Cortex of kidney (tissue), 1 donor: ENCODE measurements at places on chromosomes 1 and 21.

DNA sequence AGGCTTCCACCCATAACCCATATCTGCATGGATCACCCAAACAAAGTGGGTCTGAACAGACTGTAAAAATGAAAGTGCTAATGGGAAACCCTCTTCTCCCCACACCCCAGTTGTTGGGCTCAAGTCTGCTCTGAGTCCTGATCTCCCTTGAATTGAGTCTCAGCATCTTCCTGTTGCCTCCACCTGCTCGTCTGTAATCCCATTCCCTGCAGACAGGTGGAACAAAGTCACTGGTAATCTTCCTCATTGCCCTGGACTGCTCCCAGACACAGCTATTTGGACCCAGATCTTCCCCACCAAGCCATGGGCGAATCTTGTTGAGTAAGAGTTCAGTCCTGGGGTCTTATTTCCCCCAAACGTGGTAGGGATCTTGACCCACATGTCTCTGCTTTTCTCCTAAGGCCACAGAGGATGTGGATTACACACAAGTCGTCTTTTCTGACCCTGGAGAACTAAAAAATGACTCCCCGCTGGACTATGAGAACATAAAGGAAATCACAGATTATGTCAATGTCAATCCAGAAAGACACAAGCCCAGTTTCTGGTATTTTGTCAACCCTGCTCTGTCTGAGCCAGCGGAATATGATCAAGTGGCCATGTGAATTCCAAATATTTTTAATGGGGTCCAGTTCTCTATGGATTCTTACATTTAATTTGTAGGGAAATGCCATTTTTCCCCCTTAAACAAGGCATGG, 15.7 kb downstream of the AVPR1B start:
- DNase-seq, result no peak

- DNase-seq, result no peak
Observed at GRCh38 chr1:44035726-44036408, 4.6 kb upstream of the SLC6A9 start.

- DNase-seq, result no peak
Observed at GRCh38 chr1:242212401-242212800, 213.5 kb upstream of the MAP1LC3C start.

DNA sequence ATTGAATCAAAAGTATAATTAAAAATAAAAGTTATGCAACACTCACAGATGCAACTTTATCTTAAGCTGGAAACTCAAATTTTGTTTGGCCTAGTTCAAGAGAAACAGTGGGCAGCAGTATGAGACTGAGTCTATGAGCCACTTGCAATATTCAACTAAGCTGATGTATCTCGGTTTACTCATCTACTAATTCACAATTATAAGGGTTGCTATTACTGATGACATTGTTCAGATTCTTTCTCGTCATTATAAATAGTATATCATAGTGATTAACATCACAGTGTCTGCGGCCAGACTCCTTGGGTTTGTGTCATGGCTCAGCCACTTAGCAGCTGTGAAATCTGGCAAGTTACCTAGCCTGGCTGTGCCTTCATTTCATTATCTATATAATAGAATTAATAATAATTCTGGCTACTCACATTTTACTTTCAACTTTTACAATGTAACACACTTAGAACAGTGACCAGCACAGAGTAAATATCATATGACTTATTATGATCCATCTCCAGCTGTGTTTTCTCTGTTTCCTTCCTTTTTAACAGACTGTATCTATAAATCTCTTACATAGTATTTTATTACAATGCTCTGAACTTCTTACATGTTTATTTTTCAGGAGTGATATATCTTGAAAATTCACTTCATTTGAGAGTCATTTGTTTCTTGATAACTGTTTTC, 194.3 kb upstream of the RGS18 start:
- no peak for DNase-seq

DNA sequence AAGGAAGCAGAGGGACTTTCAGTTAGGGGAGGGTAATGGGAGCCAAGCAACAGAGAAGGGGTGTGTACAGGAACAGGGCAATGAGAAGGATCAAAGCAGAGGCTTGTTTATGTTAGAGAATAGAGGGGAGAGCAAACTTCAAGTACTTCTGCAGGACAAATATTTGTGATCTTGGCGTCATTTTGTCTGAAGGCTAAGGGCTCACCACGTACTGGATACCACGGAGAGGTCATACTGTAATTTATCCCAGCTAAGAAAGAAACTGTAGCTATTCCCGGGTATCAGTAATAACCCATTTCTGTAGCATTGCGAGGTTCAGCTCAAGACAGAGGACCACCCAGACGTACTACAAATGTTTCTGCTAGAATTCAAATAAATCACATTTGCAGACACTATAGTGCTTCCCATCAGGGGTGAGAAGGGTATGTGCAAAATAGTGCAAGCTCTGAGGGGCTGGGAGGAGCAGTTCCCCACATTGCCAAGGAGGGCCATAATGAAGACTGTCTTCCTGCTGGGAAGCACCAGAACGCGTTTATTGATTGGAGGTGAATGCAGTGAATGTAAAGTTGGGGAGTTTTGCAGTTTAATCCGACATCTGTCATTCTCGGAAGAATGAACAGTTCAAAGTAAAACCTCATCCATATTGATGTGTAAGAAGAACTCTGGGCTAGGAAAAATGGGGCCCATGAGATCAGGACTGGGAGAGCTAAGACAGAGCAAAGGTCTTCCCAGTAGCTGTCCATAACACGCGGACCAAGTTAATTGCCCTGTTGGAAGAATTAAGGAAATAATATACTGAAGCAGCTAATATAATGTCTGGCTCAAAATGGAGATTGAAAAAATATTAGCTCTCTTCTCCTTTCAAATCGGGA, 136.9 kb downstream of the RWDD3 start:
- no peak for DNase-seq

- no peak for DNase-seq
Observed at GRCh38 chr1:214977700-214978374, 104.7 kb upstream of the KCNK2 start.

DNA sequence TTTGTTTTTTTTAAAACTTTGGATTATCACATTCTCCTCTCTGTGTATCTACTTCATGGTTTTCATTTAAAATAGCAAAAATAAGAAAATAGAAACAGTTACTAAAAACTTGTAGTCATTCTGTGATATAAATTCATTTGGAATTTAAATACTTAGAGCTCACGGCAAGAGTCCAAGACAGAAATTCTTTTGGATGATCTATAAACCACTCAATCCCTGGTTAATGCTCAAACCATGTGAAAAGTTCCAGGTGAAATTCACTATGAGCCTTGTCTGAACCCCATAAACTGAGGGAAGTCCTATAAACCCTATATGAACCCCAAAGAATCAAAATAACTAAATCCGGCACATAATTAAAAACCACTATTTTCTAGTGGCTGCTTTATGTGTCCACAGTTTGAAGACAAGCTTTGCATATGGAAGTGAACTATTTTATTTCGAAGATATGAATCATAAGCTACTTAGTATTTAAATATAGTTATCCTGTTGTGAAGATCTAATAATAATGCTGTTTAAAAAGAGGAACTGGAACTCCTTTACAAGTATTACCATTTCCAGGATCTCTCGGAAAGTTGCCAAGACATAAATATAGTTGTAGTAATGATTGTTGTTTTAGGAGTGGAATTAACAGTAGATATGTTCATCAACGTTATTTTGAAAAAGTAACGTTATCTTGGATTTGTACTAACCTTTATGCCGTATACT, 163.5 kb downstream of the NFIA start:
- DNase-seq, result no peak

- DNase-seq, result no peak
Observed at GRCh38 chr1:26003262-26003661, 5.4 kb upstream of the PAFAH2 start.

DNA sequence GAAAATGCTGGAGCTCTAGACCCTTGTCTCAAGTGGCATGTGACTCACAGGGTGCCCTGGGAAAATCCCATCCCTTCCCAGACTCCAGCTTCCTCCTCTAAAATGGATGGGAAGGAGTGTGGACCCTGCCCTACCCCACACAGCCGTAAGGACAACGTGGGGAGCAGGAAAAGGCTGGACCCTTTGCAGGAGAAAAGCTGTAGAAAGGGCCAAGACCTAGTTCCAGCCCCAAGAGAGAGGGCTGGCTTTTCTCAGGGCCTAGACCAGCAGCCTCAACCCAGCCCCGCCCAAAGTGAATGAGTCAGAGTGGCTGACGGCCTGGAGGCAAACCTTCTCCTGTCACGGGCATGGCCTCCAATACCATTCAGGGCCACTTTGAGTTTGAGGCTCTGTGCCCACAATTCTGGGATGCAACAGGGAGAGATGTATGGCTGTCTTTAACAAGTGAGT, 1.1 kb downstream of the LAMB3 start:
- no peak for DNase-seq

- no peak for DNase-seq
Observed at GRCh38 chr1:31273619-31274018, 23.0 kb downstream of the SNRNP40 start.

GRCh38 chr1:174812656-174813055, 187.1 kb upstream of the CACYBP start:
- no peak for DNase-seq

DNA sequence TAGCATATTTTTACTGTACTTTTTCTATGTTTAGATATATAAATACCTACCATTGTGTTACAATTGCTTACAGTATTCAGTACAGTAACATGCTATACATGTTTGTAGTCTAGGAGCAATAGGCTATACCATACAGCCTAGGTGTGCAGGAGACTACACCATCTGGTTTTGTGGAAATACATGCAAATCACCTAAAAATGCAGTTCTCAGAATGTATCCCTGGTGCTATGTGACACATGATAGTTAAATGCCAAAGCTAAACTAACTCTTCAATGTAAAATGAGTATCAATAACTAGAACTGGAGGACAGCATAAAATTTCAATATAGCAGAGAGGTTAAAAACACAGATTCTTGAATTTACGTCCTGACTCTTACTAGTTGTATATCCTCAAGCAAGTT, 14.8 kb downstream of the NUCKS1 start:
- DNase-seq, result no peak
